ENCODE measurements at places on chromosomes 2 and 18. TPM values are rescaled to one million over a fixed set of nuclear protein-coding genes. Genes with fewer than 3 reads are reported as not detected.

DNA sequence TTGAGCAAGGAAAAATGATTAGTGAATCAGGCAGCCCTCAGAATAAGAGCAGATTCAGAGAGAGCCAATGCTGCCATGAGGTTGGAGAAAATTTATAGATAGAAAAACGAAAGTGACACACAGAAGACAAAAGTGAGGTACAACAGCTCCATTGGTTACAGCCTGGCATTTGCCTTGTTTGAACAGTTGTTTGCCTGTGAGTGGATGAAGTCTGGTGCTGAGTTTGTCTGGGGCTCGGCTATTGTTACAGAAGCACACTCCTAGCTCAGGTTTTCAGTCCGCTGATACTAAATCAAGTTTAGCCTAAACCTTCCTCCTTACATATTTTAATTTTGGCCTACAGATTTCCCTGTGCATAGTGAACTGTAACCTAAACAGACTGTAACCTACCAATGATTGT, 387.8 kb upstream of the RAB12 start:
- no peak for DNase-seq
- H3K36me3 ChIP-seq, result peaks cover 16% of the 10 kb centered on the region
- H3K27ac ChIP-seq, result no peak overlapping the region
- no peak overlapping the region for H3K4me3 ChIP-seq
- peaks cover 41% of the 10 kb centered on the region for H3K27me3 ChIP-seq

DNA sequence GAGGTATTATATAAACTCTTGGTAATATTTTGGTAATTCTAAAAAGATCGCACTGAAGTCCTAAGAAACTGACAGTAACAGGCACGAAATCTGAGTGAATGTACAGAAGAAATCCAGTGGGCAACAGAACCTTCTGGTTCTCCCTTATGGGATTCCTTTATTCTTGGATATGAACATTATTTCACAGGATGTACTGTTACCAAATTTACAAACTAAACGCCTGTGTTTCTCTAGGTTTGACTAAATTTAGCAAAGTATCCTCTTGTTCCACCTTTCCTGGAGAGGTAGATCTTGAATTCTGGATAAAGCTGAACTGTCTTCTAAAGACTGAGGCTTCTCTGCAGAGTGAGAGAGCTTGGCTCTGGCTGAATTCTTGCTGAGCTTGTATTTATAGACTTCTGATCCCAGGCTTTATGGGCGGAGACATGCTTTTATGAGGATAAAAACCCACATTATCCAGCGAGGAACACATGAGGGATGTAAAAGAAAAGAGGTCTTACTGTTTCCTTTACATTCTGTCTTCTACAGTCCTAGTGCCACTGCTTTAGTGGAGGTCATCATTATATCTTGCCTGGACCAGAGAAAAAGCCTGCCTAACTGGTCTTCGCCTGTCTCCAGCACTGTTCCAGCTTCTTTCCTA, 220.8 kb downstream of the CDH2 start:
- H3K27ac ChIP-seq, result no peak overlapping the region
- H3K4me3 ChIP-seq, result no peak overlapping the region
- DNase-seq, result no peak
- no peaks in the 10 kb centered on the region for H3K4me1 ChIP-seq
- H3K27me3 ChIP-seq, result no peaks in the 10 kb centered on the region
- H3K36me3 ChIP-seq, result no peaks in the 10 kb centered on the region

Gene CRACDL
- 0.72 TPM for total RNA-seq

Gene CHMP3
- 21.3 TPM for total RNA-seq

DNA sequence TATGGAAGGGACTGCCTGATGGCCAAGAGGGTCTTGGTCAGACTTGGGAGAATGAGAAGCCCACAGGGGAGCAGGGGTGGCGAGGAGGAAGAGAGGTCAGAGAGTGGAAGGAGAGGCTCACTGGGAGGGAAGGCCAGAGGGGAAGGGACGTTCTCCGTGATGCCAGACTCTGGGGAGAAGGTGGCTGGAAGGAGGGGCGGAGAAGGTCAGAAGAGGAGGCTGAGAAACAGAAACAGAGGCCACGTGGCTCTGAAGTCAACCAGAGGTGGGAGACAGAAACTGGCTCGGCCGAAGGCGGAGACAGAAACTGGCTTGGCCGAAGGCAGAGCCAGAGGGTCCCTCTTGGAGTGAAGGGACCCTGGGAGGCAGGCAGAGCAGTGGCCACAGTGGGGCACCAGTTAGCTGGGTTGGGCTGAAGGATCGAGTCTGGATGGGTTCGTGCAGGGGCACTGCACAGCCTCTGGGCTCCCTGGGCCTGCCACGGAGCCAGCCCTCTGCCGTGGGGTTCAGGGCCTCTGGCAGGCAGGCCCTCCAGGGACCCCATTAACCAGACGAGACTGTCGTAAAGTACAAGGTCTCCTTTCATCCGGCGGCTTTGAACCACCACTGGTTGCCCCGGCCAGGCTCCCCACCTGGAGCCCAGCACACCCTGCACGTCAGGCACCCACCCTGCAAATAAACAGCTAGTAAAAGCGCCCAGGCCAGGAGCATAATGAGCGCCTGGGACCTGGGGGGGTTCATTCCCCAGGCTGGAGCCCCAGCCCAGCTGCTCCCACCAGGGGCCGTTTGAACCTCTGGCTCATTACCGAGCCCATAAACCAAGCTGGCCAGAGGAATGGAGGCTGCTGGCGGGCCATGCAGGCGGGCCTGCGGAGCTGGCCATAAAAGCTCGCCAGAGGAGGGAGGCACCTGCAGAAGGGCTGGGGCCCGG, 218.8 kb downstream of the DYSF start:
- H3K4me1 ChIP-seq, result no peaks in the 10 kb centered on the region
